ENCODE measurements at places on chromosomes 3 and 15. TPM values are rescaled to one million over a fixed set of nuclear protein-coding genes. Genes with fewer than 3 reads are reported as not detected.

GRCh38 chr3:120052225-120052624 is 42.0 kb downstream of the GSK3B start:
- DNase-seq = no peak

DNA sequence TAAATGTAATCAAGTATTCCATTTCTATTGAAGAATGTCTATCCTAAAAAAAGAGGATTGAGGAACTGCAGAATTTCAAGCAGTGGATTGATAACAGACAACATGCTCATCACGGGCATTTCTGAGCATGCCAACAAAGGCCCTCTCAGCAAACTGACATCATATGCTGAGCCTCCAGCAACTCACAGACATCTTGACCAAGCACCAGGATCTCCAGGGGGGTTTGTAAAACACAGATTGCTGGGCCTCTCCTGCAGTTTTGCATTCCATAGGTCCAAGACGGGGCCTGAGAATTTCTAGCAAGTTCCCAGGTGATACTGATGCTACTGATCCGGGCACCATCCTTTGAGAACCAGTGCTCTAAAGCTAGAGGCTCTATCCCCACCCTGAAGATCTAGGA is 85.0 kb downstream of the FOXP1 start:
- no peak for DNase-seq

DNA sequence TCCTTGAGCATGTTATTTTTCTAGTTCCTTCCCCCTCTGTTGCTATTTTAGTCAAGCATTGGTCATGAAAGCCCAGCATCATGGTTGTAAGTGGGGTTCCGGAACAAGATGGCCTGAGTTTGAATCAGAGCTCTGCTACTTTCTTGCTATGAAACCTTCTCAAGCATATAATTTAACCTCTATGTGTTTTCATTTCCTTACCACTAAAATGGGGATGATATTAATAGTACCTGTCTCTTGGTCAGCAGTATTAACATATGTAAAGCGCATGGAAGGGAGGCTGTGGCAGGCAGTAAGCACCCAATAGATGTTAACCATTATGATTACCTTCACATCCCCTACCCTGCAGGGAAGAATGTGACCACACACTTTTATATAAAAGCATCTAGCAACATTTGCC is 14.3 kb upstream of the SPRED1 start:
- no peak for DNase-seq

- DNase-seq = no peak
Observed at GRCh38 chr15:73782344-73782959, 29.3 kb upstream of the INSYN1 start.

GRCh38 chr15:94231723-94232468 is 535 bp downstream of the MCTP2 start:
- DNase-seq = no peak

- no peak for DNase-seq
Observed at GRCh38 chr3:2274526-2274925, 175.9 kb downstream of the CNTN4 start.

GRCh38 chr15:68508485-68509189 is 70.2 kb upstream of the CORO2B start:
- DNase-seq = no peak

- no peak for DNase-seq
Observed at GRCh38 chr3:179432021-179432420, 19.2 kb downstream of the GNB4 start.

GRCh38 chr3:171323938-171324536 is 136.2 kb downstream of the TNIK start:
- DNase-seq = peak; percentile 43

- no peak for DNase-seq
Observed at GRCh38 chr15:75235760-75236729, 22.1 kb upstream of the GOLGA6C start.

DNA sequence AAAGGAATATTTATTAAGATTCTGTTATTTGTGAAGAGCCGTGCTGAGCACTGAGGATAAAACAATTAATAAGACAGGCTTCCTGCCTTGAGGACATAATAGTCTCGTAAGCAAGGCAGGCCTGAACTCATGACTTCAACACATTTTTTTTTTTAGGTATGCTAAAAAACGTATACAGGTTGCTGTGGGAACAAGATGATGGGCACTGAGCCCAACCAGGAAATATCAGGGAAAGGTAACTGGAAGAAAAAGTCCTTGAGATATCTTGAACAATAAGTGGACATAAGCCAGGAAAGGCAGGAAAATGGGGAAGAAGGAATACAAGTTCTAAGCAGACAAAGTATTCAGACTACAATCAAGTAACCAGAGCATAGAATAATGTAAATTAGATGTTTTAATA is 26.1 kb downstream of the CERS3 start:
- DNase-seq = no peak

DNA sequence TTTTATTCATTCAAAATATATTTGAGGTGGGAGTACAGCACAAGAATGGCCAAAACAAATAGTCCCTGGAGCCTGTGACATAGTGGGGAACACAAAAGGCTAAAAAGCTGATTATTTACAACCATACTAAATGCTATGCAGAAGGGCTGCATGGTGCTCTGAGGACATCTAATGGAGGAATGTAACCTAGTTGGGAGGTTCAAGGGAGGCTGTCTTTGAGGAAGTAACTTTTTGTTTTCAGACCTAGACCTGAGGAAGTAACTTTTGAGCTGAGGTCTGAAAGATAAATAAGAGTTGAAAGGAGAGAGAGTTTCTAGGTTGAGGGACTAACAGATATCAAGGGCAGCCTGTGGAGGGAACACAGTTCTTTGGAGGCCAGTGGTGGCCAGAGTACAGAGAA is 34.8 kb upstream of the RASA2 start:
- DNase-seq = peak; percentile 80

DNA sequence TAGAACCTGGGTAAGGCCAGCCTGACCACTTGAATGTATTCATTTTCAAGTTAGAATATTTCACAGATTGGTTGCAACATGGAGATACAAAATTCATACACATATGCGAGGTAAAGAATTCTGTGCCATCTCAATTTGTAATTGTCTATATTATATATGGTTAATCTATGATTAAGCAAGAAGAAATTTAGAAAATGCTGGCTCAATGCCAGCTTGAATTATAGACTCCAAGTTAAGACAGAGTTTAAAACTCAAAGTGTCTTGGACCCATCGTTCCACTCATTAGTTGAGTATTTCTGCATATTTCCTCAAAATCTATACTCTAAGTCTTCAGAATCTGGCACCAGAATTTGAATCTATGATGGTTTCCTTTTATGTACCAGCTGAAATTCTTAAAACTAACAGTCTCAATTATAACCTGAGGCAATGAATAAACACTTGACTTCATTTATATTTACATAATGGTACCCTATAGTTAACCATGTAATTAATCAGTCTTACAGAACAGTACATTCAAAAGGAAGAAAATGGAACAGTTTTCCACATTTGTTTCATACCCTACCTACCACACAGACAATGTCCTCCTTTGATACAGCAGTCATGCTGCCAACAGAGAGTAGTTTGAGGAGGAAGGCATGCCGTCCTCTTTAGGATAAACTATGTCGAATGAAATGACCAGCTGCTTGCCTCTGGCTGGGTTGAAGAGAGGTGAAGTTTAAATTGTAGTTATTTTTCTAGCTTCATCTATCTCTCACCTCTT is 95.7 kb downstream of the CD47 start:
- no peak for DNase-seq

- no peak for DNase-seq
Observed at GRCh38 chr15:60781211-60781713, 302.3 kb upstream of the ICE2 start.

DNA sequence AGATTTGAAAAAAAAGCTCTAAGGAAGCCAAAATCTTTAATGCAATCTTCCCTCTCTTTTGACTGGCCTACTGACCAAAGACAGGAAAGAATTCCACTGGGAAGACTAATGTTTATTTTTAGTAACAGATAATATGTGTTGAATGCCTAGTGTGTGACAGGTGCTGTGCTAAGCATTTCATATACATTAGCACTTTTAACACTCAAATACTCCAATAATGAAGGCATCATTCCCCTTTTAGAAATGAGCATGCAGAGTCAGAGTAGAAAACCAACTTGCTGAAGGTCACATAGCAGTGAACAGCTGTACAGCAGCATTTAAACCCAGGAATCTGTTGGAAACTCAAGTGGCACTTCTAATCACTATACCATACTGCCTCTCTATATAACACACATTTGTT is 170.6 kb downstream of the MINAR1 start:
- no peak for DNase-seq

DNA sequence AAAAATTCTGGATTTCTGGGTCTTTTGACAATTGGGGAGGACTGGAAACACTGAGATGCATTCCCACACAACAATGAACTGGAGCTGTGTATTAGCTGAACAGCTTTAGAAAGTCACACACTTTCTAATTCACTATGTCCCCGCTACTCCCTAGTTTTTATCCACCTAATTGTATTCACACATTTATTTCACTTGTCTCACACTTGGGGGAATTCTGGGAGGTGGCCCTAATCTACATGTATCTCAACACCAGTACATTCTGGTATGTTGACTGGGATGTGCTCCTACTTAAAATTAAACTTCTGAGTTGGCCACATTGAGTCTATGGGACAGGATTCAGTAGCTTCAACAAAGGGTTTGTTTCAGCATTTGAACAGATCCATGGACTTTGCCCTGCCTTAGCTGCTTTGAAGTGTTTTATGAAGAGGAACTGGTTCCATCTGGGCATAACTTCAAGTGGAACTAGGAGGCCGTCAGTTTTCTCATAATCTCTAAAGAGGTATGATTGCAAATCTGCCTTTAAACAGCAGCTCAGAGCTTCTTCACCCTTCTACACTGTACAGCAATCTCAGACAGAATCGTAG is 106.5 kb upstream of the CMC1 start:
- DNase-seq = no peak

DNA sequence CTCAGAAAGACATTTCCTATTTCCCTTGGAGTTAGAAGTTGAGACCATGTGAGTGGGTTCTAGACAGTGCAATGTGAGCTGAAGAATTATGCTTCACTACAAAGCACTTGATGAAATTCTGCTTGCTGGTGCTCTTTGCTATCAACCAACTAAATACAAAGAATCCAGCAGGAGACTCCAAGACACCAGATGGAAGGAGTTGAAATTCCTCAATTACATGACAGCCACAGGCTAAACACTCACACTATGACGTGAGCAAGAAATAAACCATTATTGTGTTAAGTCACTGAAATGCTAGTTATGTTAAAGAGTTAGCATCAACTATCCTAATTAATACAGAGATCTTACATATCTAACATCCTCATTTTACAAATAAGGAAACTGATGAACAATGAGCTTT is 8.2 kb upstream of the MAP4 start:
- DNase-seq = peak; percentile 41

GRCh38 chr3:56086355-56086754 is 381.9 kb downstream of the ERC2 start:
- DNase-seq = no peak

DNA sequence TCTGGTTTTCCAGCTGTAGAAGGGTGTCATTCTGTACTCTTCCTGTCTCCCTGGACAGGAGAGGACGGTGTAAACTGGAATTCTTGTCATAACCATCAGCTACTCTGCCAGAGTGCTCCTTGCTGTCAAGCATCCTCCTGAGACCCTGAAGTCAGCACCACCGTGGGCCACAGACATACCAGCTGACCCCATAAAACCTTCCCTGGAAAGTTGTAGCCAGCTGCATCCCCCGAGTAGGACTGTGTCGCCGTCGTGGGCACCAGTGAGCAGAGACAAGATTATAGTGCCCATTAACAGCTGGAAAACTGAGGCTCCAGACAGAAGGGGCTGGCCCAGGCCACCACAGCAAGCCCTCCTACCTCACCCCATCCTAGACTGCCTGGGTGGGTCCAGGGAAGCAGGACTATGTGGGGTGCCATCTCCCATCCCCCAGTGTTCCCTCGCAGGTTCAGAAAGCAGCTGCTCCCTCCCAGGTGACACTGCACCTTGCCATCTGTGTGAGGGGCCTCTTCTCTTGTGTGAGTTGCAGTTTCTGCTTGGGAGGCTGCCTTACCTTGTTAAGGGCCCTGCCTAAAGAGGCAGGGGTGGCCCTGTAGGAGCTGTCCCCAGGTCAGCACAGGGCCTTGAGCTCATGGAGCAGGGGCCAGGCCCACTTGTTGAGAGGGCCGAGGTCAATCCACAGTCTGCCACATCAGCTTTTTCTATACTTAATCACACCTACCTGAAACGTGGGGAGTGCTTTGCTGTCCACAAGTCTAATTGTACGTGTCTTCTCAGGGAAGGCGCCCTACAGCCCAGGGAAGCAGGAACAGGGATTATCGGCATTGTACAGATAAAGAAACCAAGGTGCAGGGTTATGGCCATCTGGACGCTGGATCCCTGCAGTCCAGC is 191.9 kb upstream of the LINGO1 start:
- no peak for DNase-seq

GRCh38 chr15:85422607-85423006 is 42.2 kb downstream of the AKAP13 start:
- DNase-seq = no peak

CRTAP gene
- total RNA-seq = 86.9 TPM

ITIH3 gene
- 1.1 TPM for total RNA-seq

CLSTN2 gene
- total RNA-seq = under 0.01 TPM

GPR149 gene
- not detected for total RNA-seq

SCN11A gene
- not detected for total RNA-seq

NANOGP8 gene
- total RNA-seq = not detected

LRRIQ4 gene
- not detected for total RNA-seq

ZNF80 gene
- not detected for total RNA-seq

GOLGA8G gene
- not detected for total RNA-seq

Data from IMR-90 (cell line).